ENCODE measurements at places on chromosomes 16 and 17. TPM values are rescaled to one million over a fixed set of nuclear protein-coding genes. Genes with fewer than 3 reads are reported as not detected.

- peak; percentile 35 for DNase-seq
Observed at GRCh38 chr17:50352072-50352692, 6.3 kb downstream of the XYLT2 start.

- DNase-seq, result peak; percentile 30
Observed at GRCh38 chr17:40022961-40023541, 7.8 kb downstream of the CSF3 start.

DNA sequence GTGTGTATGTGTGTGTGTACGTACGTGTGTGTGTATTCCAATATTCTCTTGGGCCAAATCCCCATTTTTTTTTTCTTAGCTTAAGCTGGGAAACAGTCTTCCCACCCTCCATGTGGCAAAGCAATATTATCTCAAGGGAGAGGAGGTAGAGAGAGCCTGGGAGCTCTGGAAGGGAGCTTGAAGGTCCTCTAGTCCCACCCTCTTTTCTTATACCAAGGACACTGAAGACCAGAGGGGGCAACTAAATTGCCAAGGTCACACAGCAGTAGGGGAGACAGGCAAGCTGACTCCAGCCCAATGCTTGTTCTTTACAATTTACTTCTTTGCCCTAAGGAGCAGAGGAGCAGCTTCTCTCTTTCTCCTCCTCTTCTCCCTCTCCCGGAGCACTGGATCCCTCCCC lies 6.8 kb downstream of the SRCIN1 start:
- no peak for DNase-seq

The KRT222 gene
- 0.07 TPM for total RNA-seq

DNA sequence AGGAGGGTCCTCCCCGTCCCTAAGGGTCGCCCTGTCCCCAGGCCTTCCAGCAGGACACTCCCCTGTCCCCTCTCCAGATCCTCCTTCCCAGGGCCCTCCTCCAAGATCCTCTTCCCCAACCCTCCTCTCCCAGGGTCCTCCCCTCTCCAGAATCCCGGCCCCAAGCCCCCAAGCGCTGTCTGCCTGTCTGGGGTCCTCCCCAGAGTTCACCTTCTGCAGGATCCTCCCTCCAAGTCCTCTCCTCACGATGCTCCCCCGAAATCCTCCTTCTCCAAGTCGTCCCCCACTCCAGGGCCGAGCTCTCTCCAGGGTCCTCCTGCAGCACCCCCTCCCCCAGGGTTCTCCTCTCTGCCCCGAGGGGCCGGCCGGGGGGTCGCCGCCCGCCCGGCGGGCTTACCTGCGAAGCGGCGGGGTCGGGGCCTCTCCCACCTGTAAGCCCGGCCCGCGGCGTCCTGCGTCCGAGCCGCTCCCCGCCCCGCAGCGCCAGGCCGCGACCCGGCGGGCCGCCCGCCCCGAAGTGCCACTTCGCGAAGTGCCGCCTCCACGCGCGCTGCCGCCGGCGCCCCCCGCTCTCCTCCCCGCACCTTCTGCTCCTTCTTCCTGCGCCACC lies 678 bp upstream of the BAIAP2 start:
- no peak for DNase-seq

The LPO gene
- not detected for total RNA-seq

The DNAI2 gene
- total RNA-seq, result not detected

GRCh38 chr17:19000531-19001325 lies 3.8 kb downstream of the FAM83G start:
- DNase-seq, result no peak

GRCh38 chr16:64507240-64508024 lies 614.4 kb downstream of the CDH11 start:
- no peak for DNase-seq

DNA sequence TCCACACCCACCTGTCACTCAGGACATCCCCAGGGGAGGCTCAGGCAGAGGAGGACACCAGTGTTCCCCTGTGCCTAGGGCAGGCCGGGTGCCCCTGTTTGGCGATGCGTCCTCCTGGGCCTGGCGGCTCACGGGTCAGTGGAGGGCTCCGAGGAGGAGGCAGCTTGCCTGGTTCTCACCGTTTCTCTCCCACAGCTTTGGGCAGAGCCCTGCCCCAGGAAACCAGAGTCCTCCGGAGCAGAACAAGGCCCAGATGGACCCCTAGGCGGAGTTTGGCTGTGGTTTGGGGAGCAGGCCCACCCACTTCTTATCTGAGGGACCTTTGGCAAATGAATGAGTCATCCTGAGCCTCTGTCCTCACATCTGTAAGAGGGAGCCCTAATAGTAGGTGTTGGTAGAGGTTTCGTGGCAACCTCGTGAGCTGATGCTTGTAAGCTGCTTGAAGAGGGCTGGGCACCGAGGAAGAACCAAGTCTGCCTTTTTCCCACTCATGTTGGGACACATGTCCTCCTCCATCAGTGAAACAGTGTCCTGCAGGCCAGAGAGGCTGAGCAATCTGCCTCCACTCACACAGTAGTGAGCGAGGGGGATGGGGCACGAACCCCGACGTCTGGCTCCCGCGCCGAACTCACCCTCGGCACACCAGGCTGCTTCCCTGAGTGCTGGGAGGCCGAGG lies 247.0 kb upstream of the CIBAR2 start:
- no peak for DNase-seq
